Stimulated activated CD8-positive, alpha-beta memory T cell treated with anti-CD3 and anti-CD28 coated beads, Interleukin-2, amount 100 ng/mL, for 1 hour (primary cell): ENCODE measurements at places on chromosomes 7 and 10.

DNA sequence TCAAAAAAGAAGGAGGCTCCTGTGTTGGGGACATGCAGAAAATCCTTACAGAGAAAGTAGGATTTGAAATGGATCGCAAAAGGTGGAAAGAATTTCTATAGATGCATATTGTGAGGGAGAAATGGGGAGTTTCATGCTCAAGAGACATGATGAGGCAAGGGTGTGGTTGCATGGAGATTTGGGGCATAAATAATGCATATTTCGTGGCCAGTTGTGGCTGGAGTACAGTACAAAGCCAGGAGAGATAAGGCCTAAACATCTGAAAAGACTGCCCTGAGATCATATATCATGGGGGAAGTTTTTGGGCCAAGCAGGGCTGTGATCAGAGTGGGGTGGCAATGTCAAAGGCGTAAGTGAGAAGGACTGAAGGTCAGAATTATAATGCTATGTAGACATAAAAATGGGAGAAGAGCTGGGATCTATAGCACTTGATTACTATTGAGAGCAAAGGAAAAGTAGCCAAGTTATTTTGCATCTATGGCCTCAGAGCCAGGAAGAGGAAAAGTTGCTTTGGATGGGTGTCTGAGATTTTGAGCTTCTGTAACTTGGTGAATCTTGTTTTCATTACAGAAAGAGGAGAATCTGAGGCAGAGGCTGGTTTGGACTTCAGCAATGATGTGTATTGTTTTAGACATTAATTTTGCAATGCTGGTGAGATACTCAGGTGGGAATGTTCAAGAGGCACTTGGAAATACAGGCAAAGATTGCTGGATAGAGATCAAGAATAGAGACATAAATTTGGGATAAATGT is 166.6 kb downstream of the INHBA start:
- no peak for DNase-seq

DNA sequence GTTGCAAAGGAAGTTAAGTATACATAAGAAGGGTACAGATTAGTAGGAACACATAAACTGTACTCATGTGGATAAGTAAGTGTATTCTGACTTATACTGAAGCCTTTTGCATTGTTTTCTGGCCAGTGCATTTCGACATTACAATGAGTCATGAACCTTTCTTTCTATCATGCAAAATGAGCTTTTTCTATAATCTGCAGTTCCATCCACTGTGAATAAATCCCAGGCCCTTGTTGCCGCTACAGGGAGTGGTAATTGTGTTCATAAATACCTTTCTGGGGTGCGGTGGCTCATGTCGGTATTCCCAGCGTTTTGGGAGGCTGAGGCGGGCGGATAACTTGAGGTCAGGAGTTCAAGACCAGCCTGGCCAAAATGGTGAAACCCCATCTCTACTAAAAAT is 858.3 kb downstream of the GRM8 start:
- DNase-seq, result no peak

DNA sequence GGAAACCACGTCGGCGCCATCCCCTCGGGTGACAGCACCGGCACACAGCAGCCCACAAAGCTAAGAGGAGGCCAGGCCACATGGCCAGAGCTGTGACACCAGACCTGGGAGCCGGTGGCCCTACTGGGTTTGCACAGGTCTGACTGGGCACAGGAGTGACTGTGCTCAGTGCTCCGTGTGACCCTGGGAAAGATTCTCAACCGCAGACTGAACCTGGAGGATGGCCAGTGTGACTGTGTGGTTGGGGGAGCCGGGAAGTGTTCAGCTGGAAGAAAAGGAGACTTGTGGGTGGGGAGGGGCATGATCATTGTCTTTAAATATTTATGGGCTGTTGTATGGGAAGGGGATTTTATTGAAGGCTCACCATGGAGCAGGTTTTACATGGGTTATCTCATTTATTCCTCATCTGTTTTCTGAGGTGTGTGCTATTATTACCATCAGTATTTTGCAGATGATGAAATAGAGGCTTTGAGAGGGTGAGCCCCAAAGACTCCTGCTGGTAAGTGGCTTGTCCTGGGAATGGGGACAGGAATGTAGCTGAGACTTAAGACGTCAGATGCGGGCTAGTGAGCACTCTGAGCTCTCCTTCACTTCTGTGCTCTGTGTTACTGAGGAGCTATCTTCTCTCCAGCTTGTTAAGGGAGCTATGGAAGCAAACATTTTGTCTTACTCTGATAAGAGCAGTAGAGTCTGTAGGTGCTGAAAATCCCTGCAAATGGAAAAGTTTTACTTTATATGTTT is 127.5 kb downstream of the TMEM178B start:
- DNase-seq, result no peak

DNA sequence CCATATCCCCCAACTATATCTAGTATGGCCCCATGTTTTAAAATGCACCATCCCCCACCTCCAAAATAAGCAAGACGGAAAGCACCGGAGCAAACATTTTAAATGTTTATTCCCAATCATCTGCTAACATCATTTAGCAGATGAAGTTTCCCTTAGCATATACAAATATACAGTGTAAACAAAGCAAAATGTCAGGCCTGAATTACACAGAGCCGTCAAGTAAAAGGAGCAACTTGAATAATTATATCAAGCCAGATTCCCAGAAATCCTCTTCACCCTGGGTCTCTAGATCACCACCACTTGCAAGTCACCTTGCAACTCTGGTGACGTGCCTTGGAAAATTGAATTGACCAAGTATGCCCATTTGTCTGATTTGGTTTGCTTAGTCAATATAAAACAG is 91.6 kb upstream of the COL1A2 start:
- no peak for DNase-seq

DNA sequence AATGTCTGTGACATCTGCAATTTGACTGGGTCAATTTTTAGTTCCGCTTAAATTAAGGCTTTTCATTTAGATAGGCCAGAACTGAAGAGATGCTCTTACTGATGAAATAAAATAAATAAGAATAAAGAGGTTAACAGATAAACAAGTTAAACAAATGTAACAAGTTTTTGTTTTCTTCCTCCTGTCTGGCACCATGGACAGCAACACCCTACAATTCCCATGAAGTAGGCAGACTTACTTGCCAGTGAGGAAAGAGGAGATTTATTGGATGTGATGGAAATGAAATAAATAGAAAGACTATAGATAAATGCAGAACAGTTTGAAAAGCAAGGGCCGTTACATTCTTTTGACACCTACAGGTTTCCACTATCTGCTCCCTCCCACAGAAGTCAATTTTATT is 118.5 kb downstream of the AMPH start:
- DNase-seq, result no peak

DNA sequence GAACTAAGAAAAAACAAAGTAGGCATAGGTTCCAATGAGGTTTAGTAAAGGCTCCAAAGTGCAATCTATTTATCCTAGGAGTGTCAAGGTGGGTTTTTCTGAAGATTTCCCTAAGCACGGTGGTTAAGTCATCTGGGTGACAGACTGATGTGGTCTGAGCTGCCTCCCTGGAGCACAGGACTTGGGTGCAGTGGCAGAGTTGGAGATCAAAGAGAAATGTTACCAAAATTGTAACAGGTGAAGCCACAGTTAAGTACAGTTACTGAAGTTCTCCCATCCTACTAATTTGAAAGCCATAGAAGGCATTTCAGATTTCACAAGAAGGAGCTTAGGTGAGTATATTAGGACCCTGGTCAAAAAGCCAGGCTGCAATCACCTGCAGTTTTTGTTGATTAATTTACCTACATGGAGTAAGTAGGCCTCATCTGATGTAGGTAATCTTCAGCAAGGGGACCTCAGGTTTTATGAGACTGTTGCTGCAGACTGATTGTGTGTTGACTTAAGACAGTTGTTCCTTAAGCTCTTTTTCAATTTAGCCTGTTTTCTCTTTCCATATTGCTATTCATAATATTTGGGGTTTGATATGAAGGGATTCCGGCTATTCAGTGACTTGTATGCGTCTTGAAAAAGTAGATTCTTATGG is 3.0 kb downstream of the DLX6 start:
- no peak for DNase-seq

- no peak for DNase-seq
Observed at GRCh38 chr7:40350100-40350499, 215.3 kb downstream of the SUGCT start.

- no peak for DNase-seq
Observed at GRCh38 chr7:131462059-131462458, 94.4 kb downstream of the PODXL start.
